ENCODE measurements at places on chromosomes 2 and 18.

DNA sequence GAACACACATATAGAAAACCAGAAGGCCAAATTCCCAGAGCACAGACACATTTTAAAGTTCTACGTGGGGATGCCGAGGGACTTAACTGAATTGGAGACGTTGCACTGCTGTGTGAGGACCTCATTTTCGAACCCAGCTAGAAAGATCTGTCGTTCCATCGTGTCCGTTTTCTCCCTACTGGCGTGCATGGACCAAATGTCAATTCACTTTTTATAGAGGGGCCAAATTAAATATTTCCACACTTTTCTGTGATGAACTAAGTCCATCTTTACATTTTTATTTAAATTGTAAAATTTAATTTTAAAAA, 692 bp upstream of the TSHZ1 start:
- DNase-seq, result no peak

- DNase-seq, result no peak
Observed at GRCh38 chr2:102523651-102524050, 50.6 kb downstream of the SLC9A4 start.

DNA sequence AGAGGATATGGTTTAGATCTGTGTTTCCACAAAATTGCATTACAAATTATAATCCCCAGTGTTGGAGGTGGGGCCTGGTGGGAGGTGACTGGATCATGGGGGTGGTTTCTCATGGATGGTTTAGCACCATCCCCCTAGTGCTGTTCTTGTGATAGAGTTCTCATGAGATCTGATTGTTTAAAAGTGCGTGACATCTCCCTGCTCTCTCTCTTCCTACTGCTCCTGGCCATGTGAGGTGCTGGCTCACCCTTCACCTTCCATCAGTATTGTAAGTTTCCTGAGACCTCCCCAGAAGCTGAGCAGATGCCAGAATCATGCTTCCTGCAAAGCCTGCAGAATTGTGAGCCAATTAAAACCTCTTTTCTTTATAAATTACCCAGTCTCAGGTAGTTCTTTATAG, 33.1 kb downstream of the LHCGR start:
- no peak for DNase-seq

- DNase-seq, result no peak
Observed at GRCh38 chr2:133503927-133504326, 64.3 kb downstream of the NCKAP5 start.

DNA sequence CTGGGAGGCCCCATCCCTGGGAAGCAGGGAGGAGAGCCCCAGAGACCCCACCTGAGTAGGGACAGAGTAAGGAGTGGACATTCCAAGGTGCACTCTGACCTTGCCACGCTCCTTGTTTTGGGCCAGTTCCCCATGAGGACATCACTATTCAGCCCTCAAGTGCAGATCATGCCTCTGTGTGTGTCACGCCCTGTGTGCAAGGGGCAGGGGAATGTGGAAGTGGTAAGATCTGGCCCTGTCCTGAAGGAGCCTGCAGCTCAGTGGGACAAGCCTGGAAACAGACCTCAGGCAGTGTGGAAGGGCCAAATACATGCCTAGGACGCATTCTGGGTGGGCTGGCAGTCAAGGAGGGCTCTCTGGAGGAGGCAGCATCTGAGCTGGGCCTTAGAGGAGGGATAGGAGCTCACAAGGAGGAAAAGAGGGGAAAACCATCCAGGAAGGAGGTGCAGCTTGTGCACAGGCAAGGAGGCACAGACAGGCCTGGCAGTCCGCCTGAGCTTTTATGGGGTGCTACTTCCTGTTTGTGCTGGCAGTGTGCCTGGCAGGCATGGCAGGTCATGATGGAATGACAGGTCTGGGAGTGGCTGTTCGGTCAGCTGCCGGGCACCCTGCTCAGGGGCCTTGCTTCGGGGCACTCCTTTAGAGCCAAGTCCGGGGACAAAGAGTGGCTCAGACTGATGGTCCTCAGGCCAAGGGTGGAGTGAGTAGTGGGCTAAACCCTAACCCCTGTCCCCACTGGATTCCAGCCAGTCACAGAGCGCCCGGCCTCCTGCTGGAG, 3.3 kb downstream of the KLHL30 start:
- DNase-seq, result no peak

DNA sequence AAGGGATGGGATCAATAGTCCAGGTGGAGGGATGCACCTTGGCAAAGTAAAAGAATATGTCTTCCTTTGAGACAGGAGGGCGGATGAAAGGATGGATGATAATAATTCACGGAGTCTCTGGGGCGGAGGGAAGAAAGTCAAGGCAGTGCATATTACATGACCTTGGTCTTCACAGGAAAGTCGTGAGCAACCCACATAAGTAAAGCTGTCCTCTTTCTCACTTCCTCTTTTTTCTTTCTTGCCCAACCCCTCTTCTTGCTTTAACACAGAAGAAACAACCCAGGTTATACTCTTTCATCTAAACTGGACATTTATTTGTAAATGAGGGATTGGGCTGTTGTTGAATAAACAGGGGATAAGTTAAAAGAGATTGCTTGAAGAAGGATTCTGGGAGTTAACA, 168.7 kb upstream of the SKOR2 start:
- no peak for DNase-seq

DNA sequence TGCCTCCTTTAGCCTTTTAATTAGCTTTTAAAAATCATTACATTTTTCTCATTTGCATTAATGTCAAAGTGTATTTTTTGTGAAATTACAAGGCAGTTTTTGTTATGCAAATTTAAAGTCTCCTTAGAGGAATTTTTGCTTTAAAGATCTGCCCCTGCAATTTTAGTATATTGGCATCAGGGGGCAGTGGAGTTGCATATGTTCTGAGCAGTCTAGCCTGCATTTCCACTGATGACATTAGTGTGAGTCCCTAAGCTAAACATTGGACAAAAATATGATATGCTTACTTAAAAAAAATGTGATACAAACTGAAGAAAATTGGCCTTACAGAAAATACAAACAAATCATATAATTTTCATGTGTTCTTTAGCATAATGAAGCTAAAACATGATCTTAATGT, 426.5 kb downstream of the SLC4A3 start:
- DNase-seq, result no peak

GRCh38 chr18:74438091-74438490, 19.0 kb downstream of the DIPK1C start:
- DNase-seq, result no peak

- no peak for DNase-seq
Observed at GRCh38 chr2:99727199-99727598, 237.4 kb upstream of the REV1 start.

GRCh38 chr2:74149247-74149525, 1.5 kb upstream of the BOLA3 start:
- DNase-seq, result no peak

GRCh38 chr2:116490511-116491145, 1323.9 kb upstream of the DDX18 start:
- DNase-seq, result no peak

GRCh38 chr18:2656237-2656980, 883 bp downstream of the SMCHD1 start:
- DNase-seq, result peak; percentile 19

- no peak for DNase-seq
Observed at GRCh38 chr2:39547811-39548719, 111.0 kb upstream of the MAP4K3 start.

DNA sequence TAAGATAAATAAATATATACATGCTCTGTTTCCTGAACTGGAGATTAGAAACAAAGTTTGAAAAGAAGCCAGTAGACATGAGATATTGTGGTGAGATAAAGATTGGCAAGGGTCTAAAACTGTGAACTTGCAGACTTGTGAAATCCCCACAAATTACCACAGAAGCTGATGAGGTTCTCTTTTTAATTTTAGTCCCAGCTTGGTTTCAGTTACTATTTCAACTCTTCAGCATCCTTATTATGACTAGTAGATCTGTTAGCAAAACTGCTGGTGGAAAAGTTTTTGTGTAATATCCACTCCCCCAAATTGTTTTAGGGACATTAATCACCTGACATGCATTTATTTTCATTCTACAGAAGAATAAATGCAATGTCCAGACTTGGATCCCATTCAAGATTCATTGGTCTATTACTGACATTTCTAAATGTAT, 20.8 kb downstream of the RASGRP3 start:
- no peak for DNase-seq

DNA sequence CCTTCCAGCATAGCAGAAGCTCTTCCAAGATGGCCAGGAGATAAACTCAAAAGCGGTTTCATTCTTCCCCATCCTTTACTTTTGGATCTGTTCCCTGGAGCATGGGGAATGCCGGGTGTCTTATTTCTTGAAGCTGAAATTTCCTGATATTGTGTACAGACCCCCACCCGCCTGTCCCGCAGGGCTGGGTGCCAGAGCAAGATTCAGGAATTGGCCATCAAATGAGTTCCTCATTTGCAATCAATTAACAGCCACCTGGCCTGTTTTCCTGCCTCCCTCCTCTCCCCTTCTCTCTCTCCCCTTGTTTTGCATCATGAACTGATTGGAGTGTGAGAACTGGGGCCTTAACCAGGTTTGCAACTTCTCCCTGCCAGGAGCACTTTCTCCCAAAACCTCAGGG, 202.1 kb downstream of the SH3RF3 start:
- DNase-seq, result no peak

- DNase-seq, result no peak
Observed at GRCh38 chr2:236052926-236053821, 115.0 kb downstream of the GBX2 start.

- DNase-seq, result no peak
Observed at GRCh38 chr18:12885500-12885899, 1.5 kb upstream of the PTPN2 start.

DNA sequence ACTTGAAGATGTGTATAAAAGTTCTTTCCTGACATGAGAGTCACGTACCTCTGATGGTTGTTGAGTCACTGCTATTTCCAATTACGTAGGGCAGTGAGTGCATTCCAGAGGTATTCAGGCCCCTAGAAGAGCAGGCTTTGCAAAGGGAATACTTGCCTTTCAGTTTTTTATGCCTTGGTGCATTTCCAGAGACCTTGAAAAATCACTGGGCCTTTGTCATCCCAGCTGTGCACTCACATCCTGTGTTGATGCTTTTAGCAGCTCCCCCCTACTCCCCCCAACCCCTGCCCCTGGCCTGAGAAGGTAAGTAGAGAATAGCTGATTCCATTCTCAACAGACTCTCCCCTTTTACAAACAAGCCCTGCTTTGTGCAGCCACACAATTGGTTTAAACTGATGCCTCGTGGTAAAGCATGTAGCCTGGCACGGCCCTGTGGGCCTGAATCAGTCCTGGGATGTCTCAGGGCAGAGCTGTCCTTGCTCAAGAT, 174.2 kb downstream of the PRPF40A start:
- DNase-seq, result no peak

DNA sequence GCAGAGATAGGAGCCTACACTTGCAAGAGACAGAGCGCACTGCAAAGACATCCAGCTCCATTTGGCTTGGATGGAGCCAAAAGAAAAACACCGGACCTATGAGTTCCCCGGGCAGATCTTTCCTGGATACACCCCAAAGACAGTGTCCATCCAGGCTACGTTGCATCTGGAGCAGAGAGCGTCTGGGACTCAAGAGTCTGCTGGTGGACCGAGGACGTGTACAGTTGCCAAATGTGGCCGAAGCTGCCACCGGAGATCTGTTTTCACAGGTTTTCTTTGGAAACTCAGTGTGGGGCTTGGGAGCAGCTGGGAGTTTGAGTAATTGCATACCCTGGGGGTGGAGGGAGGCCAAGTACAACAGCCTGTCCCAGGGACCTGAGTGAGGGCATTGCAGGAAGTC, 192.3 kb upstream of the OSR1 start:
- DNase-seq, result no peak

GRCh38 chr2:102029405-102029804, 37.6 kb downstream of the IL1R2 start:
- no peak for DNase-seq

GRCh38 chr18:44998360-44998759, 317.7 kb downstream of the SETBP1 start:
- DNase-seq, result no peak

GRCh38 chr18:65762556-65762955, 11.7 kb downstream of the CDH7 start:
- no peak for DNase-seq

DNA sequence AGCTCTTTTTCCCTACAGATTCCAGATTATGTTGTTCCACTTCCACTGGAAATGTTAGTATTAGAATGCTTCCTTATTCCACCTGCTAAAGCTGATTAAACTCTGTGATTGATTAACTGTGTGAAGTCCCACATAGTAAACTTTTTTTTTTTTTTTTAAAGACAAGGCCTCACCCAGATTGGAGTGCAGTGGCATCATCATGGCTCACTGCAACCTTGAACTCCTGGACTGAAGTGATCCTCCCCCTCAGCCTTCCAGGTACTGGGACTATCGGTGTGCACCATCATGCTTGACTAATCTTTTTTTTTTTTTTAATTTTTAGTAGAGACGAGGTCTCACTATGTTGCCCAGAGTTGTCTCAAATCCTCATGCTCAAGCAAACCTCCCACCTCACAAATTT, 108.5 kb upstream of the RBMS1 start:
- no peak for DNase-seq

All from activated CD4-positive, alpha-beta T cell treated with anti-CD3 and anti-CD28 coated beads for 4 hours (primary cell).